ENCODE measurements at places on chromosomes 4 and X. TPM values are rescaled to one million over a fixed set of nuclear protein-coding genes. Genes with fewer than 3 reads are reported as not detected.

Gene SEPTIN11
- total RNA-seq = 95.3 TPM

Gene SRPK3
- 1.1 TPM for total RNA-seq

Gene CENPE
- total RNA-seq = 36.9 TPM

Gene PDZD4
- total RNA-seq = 0.68 TPM

Gene BST1
- 21.2 TPM for total RNA-seq

Gene RPS6KA6
- not detected for total RNA-seq

Gene RHOXF2
- total RNA-seq = 0.29 TPM

Gene PPP1R2C
- not detected for total RNA-seq
